ENCODE measurements at places on chromosomes 13 and 19.

DNA sequence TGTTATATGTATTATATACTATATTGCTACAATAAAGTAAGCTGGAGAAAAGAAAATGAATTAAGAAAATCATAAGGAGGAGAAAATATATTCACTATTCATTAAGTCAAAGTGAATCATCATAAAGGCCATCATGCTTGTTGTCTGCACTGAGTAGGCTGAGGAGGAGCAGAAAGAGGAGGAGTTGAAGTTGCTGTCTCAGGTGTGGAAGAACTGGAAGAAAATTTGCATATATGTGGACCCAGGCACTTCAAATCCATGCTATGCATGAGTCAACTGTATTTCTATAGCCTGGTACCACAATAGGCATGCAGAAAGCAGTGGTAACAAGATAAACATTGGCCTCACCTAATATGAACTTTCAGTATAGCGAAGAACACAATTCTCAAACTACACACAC lies 135.9 kb upstream of the SGCG start:
- DNase-seq: no peak

DNA sequence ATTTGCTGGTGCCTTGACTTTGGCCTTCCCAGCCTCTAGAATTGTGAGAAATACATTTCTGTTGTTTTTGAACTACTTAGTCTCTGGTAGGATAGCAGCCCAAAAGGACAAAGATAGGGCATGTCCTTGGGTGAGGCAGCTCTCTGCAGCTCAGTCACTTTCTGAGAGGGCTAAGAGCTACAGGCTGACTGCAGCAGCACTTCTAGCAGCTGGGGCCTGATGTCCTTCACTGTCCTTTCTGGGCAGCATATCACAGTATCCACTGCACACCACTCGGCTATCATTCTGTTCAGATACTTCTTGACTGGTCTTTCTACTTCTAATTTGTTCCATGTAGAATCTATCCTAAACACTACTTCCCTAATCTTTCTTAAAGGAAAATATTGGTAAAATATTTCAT lies 68.5 kb upstream of the CLDN10 start:
- no peak for DNase-seq

GRCh38 chr19:12938779-12939601 lies 581 bp downstream of the CALR start:
- DNase-seq: no peak

DNA sequence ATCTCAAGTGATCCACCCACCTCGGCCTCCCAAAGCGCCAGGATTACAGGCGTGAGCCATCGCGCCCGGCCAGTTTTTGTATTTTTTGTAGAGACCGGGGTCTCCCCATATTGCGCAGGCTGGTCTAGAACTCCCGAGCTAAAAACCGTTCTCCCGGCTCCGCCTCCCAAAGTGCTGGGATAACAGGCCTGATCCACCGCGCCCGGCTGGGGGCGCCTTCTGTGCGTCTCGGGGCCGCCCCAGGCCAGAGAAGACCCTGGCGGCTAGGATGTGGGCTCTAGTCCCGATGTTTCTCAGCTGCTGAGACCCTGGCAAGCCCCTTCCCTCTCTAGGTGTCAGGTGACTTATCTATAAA lies 3.6 kb downstream of the ARHGAP45 start:
- DNase-seq: no peak

DNA sequence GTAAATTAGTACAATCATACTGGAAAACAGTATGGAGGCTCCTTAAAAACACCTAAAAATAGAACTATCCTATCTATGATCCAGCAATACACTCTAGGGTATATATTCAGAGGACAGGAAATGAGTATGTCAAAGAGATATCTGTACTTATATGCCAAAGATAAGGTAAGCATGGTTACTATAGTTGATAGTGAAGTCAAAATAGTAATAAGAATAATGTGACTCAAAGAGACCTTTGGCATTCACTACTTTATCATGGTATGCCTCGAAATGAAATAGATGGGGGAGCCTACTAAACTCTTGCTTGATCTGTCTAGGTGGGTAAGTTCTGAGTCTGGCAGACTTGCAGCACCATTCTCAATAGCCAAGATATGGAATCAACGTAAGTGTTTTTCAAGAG lies 30.3 kb downstream of the FXYD5 start:
- DNase-seq: no peak

DNA sequence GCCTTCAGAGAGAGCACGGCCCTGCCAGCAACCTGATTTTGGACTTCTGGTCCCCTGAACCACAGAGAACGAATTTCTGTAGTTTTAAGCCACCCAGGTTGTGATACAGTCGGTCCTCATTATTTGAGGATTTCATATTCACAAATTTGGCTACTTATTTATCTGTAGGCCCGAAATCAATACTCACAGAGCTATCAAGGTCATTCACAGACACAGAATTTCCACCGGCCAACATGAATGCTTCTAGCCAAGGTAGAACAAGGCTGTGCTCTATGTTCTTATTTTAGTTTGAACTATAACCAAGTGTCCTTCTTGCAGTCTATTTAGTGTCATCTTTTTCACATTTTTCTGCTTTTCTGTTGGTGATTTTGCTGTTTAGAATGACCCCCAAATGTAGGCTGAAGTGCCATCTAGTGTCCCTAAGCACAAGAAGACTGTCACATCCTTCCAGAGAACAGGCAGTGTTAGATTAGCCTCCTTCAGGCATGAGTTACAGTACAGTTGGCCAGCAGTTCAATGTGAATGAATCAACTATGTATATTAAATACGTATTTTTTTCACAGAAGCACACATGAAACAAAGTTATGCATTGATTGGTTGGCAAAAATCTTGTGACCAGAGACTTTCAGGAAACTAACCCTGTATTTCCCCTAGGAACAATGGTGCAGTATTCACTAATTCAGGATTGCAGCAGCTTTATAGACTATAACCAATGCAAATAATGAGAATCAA lies 63.5 kb downstream of the C13orf42 start:
- DNase-seq: no peak

GRCh38 chr13:100941377-100942368 lies 267.1 kb upstream of the TMTC4 start:
- no peak for DNase-seq

GRCh38 chr13:50382951-50383350 lies 367.7 kb downstream of the KCNRG start:
- no peak for DNase-seq

DNA sequence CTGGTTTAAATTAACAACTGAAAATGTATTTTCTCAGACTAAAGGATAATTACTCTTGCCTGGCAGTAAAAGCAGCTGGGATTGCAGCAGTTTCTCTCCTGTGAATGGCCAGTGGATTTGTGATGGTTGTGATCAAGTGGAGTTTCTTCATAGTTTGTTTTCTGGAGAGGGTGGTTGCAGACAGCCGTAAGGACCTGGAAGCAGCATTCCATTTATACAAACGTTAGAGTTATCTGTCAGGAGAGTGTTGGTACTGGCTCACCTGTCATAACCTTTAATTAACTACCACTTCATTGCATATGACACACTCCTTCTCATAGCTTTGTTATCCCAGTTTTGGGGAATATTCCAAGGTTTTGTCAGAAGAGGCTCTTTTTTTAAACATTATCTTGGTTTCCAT lies 258.4 kb upstream of the SLC10A2 start:
- DNase-seq: no peak

- DNase-seq: no peak
Measured at GRCh38 chr13:58329746-58330145, 698.2 kb downstream of the PCDH17 start.

DNA sequence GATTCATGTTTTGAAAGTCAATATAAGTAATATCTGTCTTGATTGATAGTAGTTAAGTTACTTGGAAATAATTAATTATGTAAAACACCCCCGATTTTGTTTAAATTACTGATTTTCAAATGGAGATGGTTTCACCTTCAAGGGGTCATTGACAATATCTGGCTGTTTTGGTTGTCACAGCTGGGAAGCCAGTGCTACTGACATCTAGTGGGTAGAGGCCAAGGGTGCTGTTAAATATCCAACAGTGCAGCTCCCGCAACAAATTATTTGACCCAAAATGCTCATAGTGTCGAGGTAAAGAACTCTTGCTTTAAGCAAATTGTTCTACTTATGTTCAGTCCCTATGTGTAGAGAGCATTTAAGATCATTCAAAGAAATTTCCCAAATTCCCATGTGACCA lies 50.6 kb upstream of the PCDH20 start:
- DNase-seq: no peak

- no peak for DNase-seq
Measured at GRCh38 chr13:100895651-100896050, 221.1 kb upstream of the TMTC4 start.

DNA sequence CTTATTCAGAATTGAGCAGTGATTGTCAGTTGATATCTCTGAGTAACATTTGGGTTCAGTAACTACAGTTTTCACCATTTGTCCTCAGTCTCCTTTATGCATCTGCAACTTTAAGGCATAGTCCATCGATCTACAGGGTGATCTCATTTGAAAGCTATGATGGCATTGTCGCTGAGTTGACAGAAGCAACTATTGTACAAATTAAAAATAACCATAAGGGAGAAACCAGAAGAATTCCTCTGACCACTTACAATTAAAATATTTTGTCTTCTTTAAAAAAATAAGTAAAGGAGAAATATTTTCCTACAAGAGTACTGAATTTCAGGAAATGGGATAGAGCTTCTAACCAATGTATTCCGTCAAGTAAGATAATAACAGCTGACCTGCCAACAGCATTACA lies 30.6 kb downstream of the RAP2A start:
- no peak for DNase-seq
